ENCODE measurements at places on chromosomes 2 and 18.

DNA sequence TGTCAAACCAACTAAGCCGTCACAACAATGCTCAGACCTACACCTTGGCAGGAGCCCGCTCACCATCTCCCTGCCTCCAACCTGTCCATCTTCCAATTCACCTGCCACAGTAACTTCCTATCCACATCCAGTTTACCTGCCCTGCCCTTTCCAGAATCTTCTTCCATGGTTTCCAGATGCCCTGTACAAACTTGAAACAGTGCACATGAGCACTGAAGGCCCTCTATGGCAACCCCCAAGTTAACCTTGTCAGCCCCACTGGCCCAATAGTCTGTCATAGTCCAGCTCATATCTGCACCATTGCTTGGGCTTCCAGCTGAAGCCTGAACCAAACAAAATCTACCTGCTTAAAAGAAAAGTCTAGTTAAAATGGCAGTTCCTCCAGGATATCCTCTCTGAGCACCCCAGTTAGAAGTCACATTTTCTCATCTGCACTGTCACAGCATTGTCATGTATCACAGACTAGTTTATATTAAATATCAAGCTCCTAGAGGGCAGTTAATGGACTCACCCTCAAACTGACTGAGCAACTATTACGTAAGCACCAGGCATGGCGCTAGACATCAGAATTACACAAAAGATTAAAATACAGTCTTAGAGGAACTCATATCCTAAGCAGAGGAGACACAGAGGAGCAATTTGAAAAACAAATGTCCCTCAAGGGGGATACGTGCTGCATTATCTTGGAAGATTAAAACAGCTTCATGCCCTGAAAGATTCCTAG lies 11.6 kb downstream of the NFE2L2 start:
- peak overlapping the region; percentile 67 for H3K27ac ChIP-seq
- H3K27me3 ChIP-seq: no peaks in the 10 kb centered on the region
- H3K4me1 ChIP-seq: peaks cover 83% of the 10 kb centered on the region
- no peak overlapping the region for H3K4me3 ChIP-seq
- DNase-seq: no peak

GRCh38 chr2:216453955-216454614 lies 41.8 kb downstream of the SMARCAL1 start:
- peaks cover 52% of the 10 kb centered on the region for H3K36me3 ChIP-seq
- DNase-seq: no peak
- no peak overlapping the region for H3K4me3 ChIP-seq
- no peaks in the 10 kb centered on the region for H3K4me1 ChIP-seq
- no peaks in the 10 kb centered on the region for H3K27me3 ChIP-seq

GRCh38 chr18:5967666-5968065 lies 72.3 kb upstream of the TMEM200C start:
- H3K4me1 ChIP-seq: no peaks in the 10 kb centered on the region
- DNase-seq: no peak
- H3K27me3 ChIP-seq: no peaks in the 10 kb centered on the region

DNA sequence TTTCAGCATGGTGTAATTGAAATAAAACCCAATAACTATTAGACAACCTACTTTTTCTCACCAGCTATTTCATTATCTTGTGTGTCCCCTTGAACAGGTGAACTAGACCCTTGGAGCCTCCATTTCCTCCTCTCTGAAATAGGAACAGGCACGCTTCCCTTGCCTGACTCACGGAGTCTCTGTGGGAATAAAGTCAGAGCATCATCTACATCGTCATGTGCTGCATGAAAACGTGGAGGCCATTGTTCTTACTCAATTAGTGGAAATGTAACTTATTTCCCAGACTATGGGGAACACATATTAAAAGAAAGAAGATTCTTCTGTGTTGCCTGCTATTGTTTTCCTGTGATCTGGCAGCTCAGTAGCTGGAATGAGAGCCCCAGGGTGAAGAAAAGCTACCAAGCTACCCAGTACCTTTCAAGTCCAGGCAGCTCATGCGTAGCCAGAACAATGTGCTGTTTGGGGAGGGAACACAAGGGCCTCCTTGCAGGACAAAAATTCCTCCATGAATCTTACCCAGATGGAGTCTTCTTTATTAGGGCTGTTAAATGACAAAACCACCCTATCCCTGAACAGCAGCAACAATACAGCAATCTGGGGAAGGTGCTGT lies 59.8 kb downstream of the SOX11 start:
- no peaks in the 10 kb centered on the region for H3K36me3 ChIP-seq
- H3K4me3 ChIP-seq: no peak overlapping the region
- no peak overlapping the region for H3K27ac ChIP-seq
- H3K4me1 ChIP-seq: no peaks in the 10 kb centered on the region
- no peaks in the 10 kb centered on the region for H3K27me3 ChIP-seq
- DNase-seq: no peak

GRCh38 chr2:232873909-232874641 lies 4.0 kb downstream of the SNORC start:
- peak; percentile 10 for DNase-seq
- H3K4me1 ChIP-seq: peaks cover 17% of the 10 kb centered on the region
- no peaks in the 10 kb centered on the region for H3K36me3 ChIP-seq
- H3K27ac ChIP-seq: 0 out of 3 replicates have a peak overlapping the region, but pooled peaks have one; percentile 13

DNA sequence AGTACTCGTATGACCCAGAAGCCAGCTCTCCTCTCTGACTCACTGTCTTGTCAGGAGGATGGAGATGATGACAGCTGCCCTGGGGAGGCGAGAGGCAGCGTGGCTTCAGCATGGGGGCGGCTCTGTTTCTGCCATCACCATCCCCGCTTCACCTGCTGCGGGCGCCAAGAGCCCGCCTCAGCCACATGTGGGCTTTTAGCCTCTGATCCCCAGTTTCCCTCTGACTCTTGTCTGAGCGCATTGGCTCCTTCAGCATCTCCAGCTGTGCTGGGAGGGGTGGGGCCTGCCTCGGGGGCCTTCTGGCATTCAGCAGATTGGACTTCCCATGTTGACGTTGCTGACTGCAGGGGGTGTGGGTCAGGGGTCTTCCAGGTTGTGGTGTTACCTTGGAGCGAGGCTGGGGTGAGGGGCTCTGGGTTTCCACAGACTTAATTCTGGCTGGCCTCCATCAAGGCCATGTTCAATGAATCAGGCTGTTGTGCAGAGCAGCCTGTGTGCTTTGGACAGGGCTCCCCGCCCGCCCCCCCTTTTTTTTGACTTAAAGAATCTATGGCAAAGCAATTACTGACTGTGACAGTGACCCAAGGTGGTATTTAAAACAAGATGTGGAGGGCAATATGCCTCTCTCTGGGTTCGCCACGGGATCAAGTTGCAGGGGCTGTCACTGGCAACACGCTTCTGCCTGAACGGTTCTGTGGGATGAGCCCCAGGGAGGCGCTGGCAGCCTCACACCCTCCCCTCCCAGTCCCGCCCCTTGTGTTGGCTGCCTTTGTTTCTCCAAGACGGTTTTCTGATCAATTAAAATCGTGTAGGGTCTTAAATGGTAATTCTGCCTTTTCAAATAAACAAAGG lies 228.3 kb downstream of the LDLRAD4 start:
- H3K36me3 ChIP-seq: no peaks in the 10 kb centered on the region
- peaks cover 11% of the 10 kb centered on the region for H3K27me3 ChIP-seq
- H3K27ac ChIP-seq: no peak overlapping the region
- no peak overlapping the region for H3K4me3 ChIP-seq
- H3K4me1 ChIP-seq: no peaks in the 10 kb centered on the region
- no peak for DNase-seq

GRCh38 chr18:26482569-26482968 lies 65.8 kb downstream of the KCTD1 start:
- H3K4me1 ChIP-seq: no peaks in the 10 kb centered on the region
- no peak overlapping the region for H3K27ac ChIP-seq
- DNase-seq: no peak
- no peak overlapping the region for H3K4me3 ChIP-seq

DNA sequence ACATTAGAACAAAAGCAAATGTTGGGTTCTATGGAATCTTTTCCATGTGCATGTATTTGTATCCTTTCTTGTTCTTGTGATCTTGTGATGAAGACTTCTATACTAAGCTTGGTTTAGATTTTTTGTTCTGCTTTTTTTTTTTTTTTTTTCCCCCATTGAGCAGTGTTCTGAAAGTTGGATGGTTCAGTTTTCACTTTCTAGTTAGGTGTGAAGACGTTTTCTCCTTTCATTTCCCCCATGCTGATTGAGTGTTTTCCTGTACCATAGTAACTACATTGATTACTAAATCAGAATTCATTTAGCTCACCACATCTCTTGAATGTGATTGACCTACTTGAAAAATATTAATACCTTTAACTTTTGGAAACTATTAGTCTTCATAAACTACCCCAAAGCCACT lies 34.1 kb downstream of the NOP58 start:
- H3K27me3 ChIP-seq: no peaks in the 10 kb centered on the region
- no peak overlapping the region for H3K27ac ChIP-seq
- no peak overlapping the region for H3K4me3 ChIP-seq
- H3K4me1 ChIP-seq: no peaks in the 10 kb centered on the region
- no peak for DNase-seq

DNA sequence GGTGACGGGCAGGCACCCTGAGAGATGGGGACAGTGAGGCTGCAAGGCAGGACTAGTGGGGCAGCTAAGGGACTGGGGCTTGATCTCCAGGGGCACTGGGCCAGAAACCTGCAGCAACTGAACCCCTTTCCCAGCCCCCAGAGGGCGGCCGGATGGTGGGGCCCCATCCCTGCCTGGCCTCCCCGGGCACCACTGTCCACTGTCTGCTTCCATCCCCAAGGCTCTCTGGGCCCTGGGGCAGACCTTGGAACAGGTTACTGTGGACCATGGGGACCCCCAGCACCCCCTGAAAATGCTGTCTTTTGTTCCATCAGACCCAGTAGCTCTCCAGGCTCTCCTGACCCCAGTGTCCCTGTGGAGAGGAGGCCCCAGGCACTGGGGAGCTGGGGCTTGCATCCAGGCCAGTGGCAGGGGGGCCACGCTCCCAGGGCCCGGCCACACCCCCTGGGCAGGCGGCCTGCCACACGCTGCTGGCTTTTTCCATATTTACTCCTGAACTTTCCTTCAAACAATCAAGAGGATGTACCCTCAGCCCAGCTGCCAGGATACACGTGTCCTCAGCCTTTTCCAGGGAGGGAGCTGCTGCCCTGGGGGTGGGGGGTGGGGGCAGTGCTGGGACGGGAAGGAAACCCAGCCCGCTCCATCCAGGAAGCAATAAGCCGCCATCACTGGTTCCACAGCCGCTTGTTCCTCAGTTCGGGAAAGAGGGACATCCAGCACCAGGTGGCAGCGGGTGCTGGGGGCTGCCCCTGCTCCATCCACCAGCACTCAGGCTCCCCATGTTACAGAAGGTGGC lies 102.3 kb upstream of the ODC1 start:
- peaks cover 49% of the 10 kb centered on the region for H3K27me3 ChIP-seq
- H3K4me3 ChIP-seq: no peak overlapping the region
- no peak for DNase-seq
- H3K4me1 ChIP-seq: no peaks in the 10 kb centered on the region
- H3K27ac ChIP-seq: no peak overlapping the region
